Stimulated activated CD8-positive, alpha-beta memory T cell treated with anti-CD3 and anti-CD28 coated beads, Interleukin-7, amount 100 ng/mL, for 1 hour (primary cell): ENCODE measurements at places on chromosomes 7 and 10.

- no peak for DNase-seq
These were observed 109.4 kb downstream of the EEPD1 start for GRCh38 chr7:36262309-36263094.

DNA sequence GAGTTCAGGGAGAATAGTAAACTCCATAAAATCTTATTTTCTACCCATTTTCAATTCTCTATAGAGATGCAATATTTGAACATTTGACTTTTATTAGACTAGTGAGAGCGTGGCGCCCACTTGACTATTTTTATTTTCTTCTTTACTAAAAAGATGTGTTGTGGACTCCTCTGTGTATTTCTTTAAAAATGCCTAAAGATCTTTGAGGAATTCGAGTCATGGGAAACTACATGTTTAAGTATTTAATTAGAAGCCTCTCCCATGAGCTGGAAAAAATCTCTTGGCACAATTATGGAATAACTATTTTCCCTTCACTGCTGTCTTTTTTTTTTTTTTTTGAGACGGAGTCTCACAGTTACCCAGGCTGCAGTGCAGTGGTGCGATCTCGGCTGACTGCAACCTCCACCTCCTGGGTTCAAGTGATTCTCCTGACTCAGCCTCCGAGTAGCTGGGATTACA is 124.2 kb downstream of the ARHGAP12 start:
- no peak for DNase-seq

DNA sequence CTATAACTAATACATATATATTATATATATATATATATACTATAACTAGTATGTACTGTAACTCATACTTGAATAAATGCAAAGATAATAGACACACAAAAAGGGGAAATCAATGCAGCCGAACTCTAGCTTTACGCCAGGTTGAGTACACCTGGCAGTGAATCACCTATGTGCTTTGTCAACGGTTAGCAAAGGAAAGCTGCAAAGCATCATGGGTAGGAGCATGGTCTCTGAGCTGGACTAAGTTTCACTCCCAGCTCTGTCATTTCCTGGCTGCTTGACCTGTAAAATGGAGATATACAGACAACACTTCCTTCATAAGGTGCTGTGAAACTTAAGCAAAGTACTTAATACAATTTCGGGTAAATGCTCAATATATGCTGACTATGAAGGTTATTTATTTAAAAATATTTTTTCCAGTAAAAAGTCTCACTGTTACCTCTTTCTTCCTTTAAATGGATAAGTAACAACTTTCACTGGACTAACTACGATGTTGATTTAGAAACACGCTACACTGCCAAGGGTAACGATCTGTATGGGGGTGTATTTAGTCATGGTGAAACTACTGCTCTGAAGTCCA is 61.7 kb upstream of the ITGA8 start:
- DNase-seq = no peak

- no peak for DNase-seq
These were observed 47.2 kb upstream of the KLF6 start for GRCh38 chr10:3832022-3832786.

DNA sequence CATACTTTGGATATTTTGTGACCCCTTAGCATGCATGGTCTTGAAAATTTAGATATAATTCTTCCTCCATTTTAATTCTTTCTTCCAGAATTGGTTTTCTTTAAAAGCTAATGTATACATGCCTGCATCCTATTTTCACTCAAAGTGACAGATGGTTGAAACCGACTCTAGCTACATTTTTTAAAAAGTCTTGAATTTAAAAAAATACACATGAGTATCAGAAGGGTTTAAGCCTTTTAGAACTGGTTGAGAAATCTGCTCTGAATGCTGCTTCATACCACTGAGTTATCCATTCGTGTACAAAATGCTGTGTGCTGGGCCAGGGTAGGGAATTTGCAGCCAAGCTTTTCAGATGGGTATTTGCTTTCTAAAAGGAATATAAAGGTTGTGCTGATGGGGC is 16.5 kb downstream of the DYNC1I1 start:
- no peak for DNase-seq

GRCh38 chr7:149859876-149860275 is 13.9 kb upstream of the ATP6V0E2 start:
- DNase-seq = no peak

GRCh38 chr10:17240096-17240495 is 12.1 kb downstream of the VIM start:
- DNase-seq = no peak

DNA sequence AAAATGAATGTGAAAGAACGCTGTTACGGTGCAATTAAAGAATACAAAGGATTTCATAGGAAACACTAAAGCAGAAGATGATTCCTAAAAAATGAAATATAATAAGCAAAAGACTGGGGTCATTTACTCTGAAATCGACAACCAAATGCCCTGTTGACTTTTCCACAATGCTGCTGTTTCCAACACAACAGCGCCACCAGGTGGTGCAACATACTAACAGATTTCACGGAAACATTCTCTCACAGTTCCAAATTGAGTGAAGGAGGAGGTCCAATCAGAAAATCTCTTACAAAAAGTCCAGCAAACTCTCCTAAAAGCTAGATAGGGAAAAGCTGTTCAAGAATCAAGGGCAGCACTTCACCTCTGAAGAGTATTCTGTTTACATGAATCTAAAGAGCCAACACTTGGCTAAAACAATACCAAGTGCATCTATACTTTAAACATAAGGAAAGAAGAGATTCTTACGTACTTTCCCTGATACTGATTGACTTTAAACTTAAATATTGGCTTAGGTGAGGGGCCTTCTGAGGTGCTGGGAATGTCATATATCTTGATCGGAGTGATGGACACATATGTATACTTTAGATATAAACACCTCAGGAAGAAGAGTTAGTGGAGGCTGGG is 55.9 kb downstream of the UPF2 start:
- DNase-seq = peak; percentile 13

DNA sequence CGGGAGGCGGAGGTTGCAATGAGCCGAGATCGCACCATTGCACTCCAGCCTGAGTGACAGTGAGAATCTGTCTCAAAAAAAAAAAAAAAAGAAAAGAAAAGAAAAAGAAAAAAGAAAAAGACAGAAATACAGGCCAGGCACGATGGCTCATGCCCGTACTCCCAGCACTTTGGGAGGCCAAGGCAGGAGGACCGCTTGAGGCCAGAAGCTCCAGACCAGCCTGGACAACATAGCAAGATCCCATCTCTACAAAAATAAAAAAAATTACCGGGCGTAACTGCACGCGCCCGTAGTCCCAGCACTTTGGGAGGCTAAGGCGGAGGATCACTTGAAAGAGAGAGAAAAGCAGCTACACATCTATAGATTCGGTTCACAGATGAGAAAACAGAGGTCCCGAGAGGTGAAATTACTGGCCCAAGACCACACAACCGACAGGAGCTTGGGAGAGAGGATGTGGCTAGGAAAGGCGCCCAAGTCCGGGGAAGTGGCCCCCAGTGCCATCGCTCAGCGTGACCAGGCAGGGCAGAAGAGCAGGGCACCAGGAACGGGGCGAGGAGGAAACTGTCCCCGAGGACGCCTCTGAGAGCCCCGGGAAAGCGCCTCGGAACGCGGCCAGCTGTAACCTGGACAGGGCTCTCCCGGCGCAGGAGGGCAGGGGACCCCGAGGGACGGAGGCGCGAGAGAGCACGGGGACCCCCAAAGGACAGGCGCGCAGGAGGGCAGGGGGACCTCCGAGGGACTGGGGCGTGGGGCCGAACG is 612 bp downstream of the SNX8 start:
- no peak for DNase-seq

DNA sequence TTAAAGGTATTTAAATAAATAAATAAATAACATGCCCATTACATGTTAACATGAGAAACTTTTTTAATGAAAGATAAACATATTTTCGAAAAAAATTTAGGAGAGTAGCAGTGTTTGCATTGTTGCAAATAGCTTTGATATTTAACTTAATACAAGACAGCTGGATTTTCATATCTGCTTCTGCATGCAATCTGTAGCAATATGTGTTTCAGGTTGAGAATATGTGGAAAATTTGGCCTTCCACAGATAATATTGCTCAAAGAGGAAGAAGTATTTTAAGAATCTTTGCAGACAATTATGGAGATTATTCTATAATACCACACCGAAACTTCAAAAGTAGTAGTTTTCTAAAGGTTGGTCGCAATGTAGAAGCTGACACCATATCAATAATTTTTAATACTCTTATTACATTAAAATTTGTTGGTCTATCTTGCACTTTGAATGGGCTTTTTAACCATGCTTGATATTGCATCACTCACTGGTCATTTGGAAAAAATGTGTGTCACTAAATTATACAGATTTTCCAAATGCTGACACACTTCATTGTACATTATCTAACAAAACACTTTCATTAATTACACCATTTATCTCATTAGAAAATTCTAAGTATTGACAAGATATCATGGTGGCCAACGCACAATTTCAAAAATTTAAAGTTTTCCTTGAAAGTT is 229.8 kb upstream of the HDAC9 start:
- DNase-seq = no peak

DNA sequence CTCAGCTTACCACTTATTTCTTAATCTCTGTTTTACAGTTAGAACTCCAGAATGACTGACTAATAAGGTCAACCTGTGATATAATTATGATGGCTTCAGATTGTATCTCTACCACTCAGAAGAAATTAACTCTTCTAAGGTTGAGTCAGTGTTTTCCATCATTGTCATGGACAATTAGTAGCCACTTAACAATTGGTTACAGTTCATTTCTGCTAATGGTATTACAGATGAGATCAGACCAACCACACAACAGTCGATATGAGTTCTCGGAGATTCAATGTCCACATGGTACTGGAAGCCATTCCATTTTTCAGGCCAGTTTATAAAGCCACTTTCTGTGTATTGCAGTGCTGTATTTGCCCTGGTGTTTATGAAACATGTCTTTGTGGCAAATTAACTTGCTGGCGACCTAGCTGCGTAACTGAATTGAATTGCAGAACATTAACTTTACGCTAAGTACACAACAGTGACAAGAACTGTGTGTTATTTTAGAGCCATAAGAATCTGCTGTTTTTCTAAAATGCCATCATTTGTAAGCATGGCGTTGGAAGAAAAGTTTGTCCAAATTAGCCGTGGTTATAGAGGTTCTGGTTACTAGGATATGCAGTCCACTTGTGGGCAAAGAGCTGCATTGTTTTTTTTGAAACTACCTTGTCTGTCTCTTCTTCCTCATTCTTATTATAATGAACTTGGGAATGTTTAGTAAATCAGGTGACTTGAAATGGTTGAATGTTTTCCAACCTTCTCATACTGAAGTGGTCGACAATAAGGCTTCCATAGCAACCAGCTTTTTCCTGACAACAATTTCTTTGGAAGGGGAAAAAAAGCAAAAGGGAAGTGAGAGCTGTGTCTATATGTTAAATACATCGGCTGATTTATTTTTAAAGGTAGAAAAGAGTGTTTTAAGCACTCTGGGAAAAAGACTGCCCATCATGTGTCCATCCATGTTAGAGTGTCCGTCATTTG is 76.4 kb downstream of the CELF2 start:
- DNase-seq = no peak
